ENCODE measurements at places on chromosomes 2 and 18.

- DNase-seq, result no peak
Observed at GRCh38 chr2:63486861-63487290, 101.4 kb downstream of the WDPCP start.

DNA sequence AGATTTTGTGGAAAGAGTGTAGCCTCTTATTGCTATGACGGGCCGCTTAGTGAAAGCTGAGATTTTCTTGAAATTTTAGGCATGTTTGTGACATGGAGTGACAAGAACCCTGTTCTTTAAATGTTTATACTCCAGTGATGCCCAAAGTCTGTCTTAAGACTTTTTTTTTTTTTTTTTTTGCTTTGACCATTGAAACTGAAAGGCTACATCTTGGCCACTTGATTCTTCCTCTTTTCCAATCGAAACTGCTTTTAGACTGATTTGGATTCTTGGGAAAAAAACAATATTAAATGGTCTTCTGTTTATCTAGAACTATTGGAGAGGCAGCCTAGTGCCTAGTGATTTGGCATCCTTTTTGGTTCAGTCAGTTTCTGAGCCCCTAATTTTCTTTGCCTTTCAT is 2.4 kb upstream of the SLC8A1 start:
- DNase-seq, result no peak

- no peak for DNase-seq
Observed at GRCh38 chr18:78627551-78628346, 351.9 kb upstream of the SALL3 start.

DNA sequence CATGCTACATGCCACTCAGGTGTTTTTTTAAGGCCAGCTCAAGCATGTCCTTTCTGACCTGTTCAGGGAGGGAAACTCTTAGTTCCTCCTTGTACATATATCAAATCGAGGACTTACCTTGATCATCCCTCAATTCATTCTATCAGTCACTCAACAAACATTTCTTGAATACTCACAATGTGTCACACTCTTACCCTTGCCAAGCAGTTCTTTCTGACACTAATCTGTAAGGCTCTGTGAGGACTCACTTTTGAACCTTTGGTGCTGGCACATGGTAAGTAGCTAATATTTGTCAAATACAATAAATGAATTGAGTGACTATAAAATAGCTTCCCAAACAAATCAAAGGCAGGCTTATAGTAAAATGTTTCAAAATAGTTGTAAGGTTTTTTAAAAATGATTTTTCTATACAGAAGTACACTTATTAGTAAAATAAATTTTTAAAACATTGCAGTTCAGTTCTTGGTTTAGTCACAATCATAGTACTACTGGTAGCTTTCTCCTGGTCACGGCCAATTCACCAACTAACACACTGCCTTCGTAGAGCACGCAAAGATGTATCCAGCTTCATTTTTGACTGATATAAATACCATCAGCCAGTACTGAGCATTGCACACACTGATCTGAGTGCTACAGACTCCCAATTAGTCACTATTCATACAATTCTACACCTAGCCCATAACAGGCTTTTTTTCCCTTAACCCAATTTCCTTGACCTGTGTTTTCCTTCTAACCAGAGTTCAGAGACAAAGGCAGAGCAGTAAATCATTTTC is 50.9 kb downstream of the ZEB2 start:
- DNase-seq, result no peak

DNA sequence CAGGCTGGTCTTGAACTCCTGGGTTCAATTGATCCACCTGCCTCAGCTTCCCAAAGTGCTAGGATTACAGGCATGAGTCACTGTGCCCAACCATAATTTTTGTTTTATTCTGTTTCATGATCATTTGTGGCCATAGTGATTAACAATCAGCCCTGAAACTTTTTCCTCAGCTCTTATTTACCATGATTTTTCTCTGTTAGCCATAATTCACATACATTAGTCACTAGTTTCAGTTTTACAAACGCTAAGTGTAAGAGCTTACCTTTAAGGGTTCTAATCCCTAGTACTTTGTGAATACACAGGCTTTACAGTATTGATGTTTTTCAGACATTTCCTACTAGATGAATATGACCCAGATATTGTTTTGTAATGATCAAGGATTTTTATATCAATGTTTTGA is 216.1 kb downstream of the DPP4 start:
- no peak for DNase-seq

GRCh38 chr2:120669971-120670370 is 65.7 kb upstream of the GLI2 start:
- DNase-seq, result no peak

GRCh38 chr2:42028571-42029148 is 19.2 kb upstream of the PKDCC start:
- no peak for DNase-seq

GRCh38 chr2:72940786-72941185 is 23.5 kb downstream of the EMX1 start:
- DNase-seq, result no peak

All from GM12892 (cell line).